ENCODE measurements at places on chromosomes 16 and 17.

DNA sequence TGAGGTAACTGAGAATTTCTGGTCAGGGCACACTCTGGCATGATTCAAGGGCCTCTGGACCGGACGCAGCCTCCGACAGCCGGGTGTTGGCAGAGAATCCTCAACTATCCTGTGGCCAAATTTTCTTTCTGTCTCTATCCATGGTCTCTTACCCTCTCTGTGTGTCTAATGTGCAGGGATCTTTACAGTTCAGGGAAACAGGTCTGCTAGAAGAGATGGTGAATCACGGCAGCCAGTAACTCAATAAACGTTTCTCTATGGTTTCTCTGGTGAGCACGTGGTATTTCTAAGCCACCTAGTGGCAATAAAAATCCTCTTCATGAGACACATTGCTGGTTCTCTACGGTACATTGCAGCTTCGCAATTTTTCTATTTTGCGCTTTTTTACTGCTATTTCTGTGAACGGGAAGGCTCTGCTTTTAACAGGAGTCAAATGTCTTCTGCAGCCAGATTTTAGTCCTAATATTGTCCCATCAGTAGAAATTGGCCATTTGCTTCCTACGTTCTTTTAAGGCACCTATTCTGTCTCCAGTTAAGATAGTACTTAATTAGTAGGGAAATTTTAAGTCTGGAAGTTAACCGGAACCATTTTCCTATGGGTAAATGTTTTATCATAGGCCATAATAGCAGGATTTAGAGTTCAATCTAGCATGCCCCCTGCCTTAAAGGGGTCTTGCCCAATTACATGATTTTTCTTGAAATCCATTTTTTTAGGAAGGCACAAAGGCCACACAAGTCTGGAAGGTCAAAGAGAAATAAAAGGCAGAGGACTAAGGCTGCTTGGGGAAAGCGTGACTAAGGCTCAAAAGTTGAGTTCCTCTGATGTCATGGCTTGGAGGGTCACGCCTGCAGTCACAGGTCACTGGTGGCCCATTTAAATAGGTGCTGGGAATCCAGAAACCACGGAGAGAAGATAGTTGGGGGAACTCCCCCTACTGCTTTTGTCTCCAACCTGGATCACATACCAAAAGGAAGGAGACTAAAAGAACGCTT is 31.5 kb downstream of the QPRT start:
- no peak for DNase-seq

DNA sequence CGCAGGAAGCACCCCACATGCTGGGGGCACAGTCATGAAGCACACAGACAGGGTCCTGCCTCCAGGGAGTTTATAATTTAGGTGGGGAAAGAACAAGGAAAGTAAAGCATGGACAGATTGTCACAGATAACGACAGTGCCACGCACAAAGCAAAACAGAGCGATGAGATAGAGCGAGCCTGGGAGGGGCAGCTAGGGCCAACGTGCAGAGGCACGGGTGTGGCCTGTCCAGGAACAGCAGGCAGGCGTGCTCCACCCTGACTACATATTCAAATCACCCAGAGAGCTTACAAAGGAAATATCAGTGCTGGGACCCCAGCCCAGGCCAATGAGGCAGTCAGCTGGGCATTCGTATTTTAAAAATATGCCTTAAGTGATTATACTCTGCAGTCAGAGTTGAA is 16.8 kb downstream of the LGALS9 start:
- DNase-seq = no peak

DNA sequence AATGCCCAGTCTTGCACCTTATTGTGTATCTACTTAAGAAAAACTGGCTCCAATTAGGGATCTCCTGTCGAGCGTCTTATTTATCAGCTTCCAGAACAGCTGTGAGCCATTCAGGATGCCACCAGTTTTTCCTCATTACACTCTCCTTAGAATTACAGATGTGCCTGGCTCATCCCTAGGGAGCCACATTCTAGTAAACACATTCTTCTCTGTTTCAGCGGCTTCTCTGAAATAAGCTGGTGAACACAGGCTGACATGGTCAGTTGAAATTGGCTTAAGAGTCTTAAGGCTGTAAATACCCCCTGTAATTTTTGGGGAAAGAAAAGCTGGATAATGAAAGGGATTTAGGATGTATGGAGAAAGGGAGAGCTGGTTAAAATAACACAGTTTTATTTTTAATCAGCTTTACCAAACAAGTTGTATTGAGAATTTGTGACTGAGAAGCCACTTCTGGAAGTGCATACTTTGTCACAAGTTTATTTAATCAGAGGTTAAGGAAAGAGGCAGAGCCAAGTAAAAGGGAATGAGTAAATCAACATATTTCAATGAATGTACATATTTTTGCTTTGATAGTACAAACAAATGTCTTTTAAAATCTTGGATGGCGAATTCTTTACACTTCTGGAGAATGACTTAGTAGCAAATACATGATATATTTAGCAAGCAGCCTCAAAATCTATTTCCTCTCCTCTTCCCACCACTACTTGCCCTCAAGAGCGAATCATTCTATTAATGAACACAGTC is 562.0 kb upstream of the GOT2 start:
- DNase-seq = no peak

- DNase-seq = no peak
Measured at GRCh38 chr16:22355487-22355908, 18.9 kb downstream of the CDR2 start.

DNA sequence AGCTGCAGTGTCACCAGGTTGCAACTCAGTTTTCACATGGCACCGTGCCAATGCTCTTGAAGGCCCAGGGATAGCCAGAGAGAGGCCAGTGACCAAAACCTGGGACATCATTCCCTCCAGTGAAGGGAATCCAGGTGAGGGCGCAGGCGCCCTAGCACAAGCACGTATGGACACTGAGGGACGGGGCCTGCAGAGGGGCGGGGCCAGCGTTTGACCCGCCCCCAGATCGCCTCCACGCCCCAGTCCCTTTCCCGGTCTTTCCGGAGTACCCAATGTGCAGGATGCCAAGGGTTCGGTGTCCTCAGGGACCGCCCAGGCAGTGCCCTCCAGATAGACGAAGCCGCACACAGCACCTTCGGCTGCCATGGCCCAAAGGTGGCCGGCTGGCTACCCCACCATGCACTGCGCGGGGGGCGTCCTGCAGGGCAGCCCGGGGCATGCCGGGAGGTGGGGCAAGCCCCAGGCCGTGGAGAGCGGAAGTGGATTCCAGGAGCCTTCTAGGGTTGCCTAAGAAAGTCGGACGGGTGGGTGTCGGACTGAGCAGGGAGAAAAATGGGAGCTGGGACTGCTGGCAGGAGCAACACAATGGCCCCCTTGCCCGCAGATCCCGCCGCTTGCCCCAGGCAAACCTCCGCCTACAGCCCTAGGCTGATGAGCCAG is 4.6 kb downstream of the SLC12A4 start:
- DNase-seq = no peak

GRCh38 chr16:81493755-81494433 is 49.3 kb downstream of the CMIP start:
- no peak for DNase-seq

DNA sequence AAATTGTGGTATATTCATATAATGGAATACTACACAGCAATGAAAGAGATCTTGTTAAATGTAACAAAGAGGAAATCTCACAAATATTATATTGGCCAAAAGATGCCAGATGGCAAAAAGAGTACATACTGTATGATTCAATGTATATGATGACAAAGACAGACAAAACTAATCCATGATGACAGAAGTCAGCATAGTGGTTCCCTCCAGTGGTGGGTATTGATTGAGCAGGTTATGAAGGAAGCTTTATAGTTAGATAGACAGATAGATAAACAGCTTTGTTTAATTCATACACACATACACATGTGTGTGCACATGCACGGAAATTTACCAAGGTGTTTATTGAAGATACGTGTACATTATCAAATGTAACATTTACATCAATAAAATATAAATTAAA is 74.4 kb upstream of the SMIM36 start:
- no peak for DNase-seq

GRCh38 chr16:65012357-65012756 is 109.5 kb downstream of the CDH11 start:
- DNase-seq = no peak

GRCh38 chr17:74249590-74250270 is 24.3 kb upstream of the DNAI2 start:
- DNase-seq = no peak

- no peak for DNase-seq
Measured at GRCh38 chr16:54055191-54055590, 231.4 kb downstream of the IRX3 start.

DNA sequence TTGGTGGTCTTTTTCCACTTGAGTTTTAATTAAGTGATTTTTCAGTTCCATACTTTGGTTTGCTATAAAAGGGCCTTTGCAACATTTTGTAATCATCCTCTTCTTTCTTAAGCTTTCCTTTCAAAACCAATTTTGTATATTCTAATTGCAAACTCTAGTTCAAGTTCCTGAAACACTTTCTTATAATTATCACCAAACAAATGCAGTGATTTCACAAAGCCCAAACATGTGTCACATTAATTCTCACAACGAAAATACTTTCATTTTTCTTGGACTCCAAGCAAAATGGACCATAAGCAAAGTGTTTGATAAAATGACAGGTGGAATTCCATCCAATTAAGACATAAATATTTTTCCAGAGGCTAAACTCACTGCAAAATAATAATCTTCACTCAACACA is 188.2 kb upstream of the IRX5 start:
- no peak for DNase-seq

DNA sequence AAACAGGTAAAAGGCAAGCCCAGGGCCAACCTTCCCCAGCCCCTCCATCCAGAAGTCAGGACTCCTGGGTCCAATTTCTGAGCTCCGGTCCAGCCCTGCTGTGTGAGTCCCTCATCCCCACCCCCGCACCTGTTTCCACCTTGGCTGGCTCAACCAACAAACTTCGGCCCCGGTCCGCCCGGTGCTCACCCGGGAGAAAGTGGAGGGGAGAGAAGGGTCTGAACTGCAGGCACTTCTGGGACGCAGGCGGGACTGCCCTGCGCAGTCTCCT is 541 bp downstream of the RHBDF2 start:
- no peak for DNase-seq

DNA sequence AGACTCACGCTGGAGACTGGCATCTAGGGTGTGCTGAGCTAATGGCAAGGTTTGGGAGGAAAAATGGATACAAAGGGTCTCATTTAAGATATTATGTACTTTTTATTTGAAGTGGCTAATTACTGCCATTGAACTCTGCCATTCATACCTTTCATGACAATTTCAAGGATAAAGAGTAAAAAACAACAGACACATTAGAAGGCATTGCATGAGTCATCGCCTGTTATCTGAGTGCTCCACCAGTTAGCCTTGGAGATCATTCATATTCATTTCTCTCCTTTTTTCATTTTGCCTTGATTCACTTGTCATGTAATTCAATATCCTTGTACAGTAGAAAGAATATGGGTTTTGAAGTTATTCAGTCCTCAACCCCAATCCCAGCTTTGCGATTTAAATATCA is 109.5 kb downstream of the CDH8 start:
- no peak for DNase-seq

GRCh38 chr17:36938566-36939051 is 1.3 kb downstream of the LHX1 start:
- DNase-seq = no peak

DNA sequence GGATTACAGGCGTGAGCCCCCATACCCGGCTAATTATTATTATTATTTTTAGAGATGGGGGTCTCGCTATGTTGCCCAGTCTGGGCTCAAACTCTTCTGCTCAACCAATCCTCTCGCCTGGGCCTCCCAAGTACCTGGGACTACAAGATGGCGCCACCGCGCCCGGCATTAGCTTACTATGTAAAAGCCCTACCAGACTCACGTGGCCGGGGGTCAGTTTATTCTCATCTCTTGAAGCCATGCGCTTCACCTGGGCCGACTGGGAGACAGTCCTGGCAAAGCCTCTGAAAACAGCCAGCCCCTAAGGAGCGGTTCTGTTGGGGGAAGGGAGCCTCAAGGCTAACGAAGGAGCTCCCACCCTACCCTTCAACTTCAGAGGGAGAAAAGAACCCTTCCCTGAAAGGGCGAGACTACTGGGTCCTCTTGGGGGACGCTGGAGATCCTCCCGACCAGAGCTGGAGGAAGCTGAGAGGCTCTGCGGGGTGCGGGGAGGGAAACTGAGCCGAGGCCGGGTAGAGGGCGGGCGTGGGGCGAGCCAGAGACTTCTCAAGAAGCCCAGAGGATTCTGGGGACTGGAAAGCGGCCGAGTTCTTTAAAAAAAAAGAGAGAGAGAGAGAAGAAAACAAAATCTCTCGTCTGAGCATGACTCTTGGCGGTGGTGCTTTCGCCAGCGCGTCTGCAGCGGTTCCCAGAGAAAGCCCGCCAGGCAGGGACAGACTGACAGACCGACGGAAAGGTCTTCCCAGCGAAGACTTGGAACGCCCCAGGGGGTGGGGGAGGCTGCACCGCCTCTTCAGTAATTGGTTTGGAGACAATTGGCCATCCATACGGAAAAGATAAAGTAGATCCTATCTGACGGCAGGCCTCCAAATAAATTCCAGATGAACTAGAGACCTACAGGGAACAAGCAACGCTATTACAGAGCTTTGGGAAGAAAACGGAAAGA is 5.6 kb upstream of the TUBG2 start:
- no peak for DNase-seq

GRCh38 chr16:11539641-11540050 is 47.1 kb downstream of the LITAF start:
- no peak for DNase-seq

DNA sequence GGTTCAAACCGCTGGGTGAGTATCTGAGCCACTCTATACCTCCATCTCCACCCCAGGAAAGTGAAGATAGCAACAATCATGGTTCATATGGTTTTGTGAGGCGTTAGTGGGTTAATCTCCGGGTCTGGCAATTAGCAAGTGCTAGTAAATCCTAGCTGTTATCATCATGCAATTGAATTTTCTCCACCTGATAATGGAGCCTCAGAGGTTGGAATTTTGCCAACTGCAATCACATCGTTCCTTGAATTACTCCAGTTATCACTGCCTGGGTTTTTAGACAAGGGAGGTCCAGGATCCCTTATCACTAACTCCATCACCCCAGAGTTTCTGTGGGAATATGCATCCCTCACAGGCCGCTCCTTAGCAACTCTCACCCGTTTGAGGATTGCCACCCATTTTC is 311.5 kb downstream of the RBFOX1 start:
- no peak for DNase-seq

DNA sequence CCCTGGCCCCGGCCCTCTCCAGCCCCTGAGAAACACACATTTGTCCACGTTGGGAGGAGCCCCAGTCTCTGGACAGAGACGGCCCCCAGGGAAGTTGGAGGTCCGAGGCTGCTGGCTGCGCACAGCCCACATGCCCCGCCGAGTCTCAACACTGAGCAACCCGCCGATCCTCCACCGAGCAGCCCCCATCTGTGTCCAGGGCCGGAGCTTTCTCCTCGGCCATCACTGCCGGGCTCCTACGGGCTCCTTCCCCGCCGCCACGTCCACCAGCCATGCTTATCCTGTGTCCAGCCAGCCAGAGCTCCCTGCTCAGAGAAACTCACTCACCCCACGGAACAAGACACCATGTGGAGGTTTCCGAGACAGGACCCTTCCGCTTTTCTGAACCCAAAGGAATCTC is 103.3 kb downstream of the ENGASE start:
- no peak for DNase-seq

- DNase-seq = no peak
Measured at GRCh38 chr17:19533718-19534561, at the start of gene SLC47A1. Gene SLC47A1, plus strand, starts transcription at chr17:19533854. Its CDS starts 86 bp downstream, at chr17:19533940.

GRCh38 chr16:59385959-59386358 is 651.8 kb upstream of the GOT2 start:
- no peak for DNase-seq

Measured in activated CD4-positive, CD25-positive, alpha-beta regulatory T cell (primary cell).